ENCODE measurements at places on chromosomes 6 and 20.

DNA sequence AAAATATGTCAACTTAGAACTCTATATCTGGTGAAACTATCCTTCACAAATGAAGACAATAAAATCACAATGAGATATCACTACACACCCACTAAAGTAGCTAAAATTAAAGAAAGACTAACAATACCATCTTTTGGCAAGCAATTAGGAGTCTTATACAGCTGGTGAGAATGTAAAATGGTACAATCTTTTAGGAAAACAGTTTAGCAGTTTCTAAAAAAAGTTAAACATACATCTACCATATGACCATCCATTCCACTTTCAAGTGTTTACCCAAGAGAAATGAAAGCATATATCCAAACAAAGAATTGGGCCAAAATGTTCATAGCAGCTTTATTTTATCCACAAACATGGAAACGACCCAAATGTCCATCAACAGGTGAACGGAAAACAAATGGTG is 13.8 kb upstream of the EEF1A1 start:
- DNase-seq: no peak

DNA sequence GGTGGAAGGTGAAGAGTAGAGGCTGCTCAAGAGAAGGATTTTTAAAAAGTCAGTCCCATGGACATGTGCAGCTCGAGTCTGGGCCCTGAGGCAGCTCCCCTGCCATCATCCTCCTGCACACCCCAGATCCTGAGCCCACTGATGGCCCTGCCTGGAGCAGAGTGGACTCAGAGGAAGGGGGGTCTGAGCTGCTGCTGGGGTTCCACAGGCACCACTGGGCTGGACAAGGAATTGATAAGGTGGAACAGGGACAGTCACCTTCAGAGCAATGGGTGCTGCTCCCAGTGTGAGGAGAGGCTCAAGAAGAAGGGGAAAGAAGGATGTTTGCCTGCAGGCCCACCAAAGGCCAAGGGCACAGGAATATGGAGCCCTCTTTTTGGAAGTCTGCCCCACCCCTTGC is 6.2 kb downstream of the ULBP2 start:
- DNase-seq: no peak

- no peak for DNase-seq
These were observed 372.8 kb upstream of the JARID2 start for GRCh38 chr6:14873101-14873500.

GRCh38 chr20:59403962-59404314 is 103.5 kb downstream of the EDN3 start:
- DNase-seq: no peak

- DNase-seq: no peak
These were observed 84.3 kb upstream of the RALY start for GRCh38 chr20:33909331-33909921.

DNA sequence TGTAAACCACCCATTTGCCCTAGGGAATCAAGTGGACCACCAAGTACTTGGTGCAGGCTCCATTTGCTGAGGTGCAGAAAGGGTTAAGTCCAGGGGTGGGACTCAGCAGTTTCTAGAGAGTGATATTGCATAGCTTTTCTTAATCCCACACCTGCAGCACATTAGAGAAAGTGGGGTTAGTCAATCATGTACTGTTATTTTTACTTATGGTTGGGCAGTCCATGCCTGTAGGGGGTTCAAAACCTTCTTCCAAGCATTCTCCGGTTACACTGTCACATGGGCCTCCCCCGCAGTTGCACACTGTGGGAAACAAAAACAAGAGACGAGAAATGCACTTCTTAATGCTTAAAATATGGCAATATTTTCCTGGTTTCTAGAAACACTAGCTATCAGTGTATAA is 65.5 kb downstream of the LAMA4 start:
- no peak for DNase-seq

DNA sequence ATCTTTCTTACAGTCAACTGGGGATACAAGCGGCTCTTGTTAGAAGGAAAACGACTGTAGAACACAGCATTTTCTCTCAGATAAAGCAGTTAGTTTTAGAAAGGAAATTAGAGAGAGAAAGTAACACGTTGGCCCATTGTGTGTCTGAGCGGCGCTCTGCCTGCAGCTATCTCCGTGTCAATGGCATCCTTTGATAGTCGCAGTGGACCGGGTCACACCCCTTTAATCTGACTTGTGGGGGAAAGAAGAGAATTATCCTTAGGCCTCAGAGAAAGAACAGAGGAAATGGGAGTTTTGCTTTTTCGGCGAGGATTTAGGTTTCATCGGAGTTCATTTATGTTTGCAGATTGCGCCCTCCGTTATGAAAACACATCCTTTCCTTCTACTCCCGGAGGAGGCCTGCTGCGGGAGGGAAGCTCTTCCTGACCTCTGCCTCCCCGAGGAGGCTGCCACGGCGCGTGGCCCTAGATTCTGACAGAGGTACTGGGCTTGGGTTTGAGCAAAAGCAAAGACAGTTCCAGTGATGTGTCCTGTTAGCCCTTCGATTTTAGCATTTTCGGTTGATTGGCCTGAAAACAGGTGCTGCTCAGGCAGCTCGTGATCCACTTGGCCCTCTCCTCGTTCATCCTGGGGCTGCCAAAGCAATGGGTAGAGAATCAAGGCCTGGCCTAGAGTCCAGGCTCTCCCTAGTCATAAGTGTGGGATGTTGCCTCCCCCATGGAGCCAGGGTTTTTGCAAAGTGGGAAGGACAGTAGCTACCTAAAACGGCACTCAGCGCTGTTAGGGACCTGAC is 74.9 kb downstream of the ZDHHC14 start:
- DNase-seq: no peak

DNA sequence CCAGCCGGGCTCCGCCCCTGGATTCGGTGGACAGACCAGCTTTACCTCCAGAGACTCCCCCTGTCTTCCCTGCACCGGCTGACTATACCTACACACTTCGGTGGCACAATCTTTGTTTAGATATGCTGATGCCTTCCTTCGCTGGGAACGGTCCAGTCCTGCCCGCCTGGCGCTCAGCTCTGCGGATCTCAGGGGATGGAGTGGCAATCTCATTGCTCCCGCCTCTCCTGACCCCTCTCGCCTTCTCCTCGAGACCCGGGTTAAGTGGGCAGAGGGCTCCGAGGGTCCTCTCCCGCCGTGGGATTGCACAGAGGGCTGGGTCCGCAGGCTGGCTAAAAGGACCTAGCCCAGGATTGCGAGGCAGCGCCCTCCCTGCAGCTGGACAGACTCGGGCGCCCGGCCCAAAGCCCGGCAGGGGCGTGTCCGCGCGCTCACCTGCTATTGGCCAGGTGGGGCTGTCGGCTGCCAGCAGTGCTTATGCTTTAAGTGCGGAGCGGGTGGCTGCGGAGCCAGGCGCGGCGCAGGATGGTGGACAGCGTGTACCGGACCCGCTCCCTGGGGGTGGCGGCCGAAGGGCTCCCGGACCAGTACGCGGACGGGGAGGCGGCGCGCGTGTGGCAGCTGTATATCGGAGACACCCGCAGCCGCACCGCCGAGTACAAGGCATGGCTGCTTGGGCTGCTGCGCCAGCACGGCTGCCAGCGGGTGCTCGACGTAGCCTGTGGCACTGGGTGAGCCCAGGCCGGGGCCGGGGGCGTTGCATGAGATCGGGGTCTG is at the start of gene GNMT:
GNMT (plus strand) TSS at position 512 of the 777 bp plus-strand sequence; CDS start at position 526, 14 bp downstream.
- DNase-seq: no peak

DNA sequence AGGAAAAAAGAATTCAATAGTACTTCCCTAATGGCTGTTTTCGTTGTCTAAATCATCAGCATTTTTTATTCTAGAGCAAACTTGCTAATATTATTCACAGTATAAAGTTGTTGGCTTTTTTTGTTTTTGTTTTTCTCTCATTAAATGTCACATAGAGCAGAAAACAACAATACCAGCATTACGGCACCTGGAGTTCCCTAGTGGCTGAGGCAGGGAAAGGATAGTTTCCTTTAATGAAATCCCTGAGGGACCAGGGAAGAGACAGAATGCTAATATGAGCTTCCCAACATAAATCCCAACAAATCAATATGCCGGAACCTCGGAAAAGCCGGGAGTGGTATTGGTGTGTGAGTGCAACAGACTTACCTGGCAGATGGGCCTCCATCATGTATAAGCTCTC is 235.2 kb upstream of the ASCC3 start:
- no peak for DNase-seq
